ENCODE measurements at places on chromosomes 1 and 21. TPM values are rescaled to one million over a fixed set of nuclear protein-coding genes. Genes with fewer than 3 reads are reported as not detected.

The PLA2G2A gene
- total RNA-seq: not detected

The SPRR2G gene
- total RNA-seq: not detected

The ETV3L gene
- total RNA-seq: not detected

The ANGPTL1 gene
- total RNA-seq: not detected

Measured in A549 treated with AZD2906 at 1 μM for 4 hours (cell line).